ENCODE measurements at places on chromosomes 1 and 21.

DNA sequence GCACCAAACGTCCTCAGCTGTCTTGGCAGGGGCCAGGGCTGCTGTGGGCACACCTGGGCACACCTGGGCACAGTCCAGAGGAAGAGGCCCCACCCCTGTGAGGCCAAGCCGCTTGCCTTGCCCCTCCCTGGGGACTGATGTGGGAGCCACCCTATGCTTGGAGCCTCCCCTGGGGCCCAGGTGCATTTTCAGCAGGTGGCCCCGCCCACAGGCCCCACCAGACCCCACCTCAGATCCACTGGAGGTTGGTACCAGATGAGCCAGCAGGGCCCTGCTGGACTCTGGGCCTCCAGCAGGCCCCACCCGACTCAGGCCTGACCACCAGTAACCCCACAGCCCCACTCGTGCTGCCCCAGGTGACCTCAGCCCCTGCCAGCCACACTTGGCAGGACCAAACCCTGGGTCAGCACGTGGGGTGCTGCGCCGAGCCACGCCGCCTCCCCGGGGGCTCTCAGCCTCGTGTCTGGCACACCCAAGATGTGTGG, 8.8 kb downstream of the SLC19A1 start:
- no peak for DNase-seq

- DNase-seq: no peak
Measured at GRCh38 chr1:116006486-116006964, 30.2 kb downstream of the SLC22A15 start.

- DNase-seq: no peak
Measured at GRCh38 chr1:108877348-108878159, 769 bp downstream of the GPSM2 start.

- DNase-seq: no peak
Measured at GRCh38 chr1:206495011-206495461, 12.3 kb upstream of the RASSF5 start.

GRCh38 chr1:12600880-12601633, 17.0 kb downstream of the DHRS3 start:
- DNase-seq: no peak

GRCh38 chr1:165580931-165581871, 37.4 kb downstream of the LRRC52 start:
- DNase-seq: no peak

- no peak for DNase-seq
Measured at GRCh38 chr21:44924606-44925377, 4.1 kb upstream of the ITGB2 start.

GRCh38 chr21:14245711-14246110, 29.8 kb downstream of the RBM11 start:
- no peak for DNase-seq

DNA sequence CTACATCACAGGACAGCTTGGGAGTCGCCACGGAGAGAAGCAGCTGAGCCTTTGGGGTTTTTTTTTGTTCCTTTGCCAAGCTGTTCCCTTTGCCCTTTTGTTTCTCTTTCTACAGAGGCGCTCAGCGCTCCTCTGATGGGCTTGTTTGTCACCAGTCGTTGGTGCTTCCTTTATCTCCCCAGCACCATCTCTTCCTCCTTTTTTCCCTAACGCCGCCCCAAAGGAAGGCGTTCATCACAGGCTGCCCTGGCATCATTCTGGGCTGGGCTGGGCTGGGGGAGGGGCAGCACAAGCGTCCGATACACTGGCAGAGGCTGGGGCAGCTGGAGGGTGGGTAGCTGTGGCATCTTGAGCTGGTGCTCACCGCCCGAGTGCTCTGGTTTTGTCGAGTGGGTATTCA, 10.5 kb downstream of the IGSF21 start:
- no peak for DNase-seq

GRCh38 chr1:15116966-15117365, 36.6 kb upstream of the TMEM51 start:
- no peak for DNase-seq

DNA sequence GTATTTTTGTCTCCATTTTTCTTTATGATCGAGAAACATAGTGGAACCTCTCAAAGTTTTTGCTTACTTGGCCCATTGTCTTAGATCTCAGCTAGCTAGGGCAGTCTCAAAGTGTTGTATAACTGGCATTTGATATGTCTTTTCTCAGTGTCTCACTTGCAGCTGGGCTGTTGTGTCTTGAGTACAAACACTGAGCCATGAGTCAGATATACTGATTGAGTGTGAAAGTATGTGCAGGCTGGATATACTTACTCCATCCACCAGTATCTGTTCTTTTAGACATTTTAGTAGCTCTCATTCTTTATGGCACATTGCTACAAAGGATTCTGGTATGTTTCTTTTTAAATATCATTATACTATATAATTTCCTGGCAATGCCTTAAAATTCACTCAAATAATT, 14.3 kb upstream of the GPR52 start:
- no peak for DNase-seq

- DNase-seq: no peak
Measured at GRCh38 chr1:167763525-167764220, 41.9 kb downstream of the MPZL1 start.

DNA sequence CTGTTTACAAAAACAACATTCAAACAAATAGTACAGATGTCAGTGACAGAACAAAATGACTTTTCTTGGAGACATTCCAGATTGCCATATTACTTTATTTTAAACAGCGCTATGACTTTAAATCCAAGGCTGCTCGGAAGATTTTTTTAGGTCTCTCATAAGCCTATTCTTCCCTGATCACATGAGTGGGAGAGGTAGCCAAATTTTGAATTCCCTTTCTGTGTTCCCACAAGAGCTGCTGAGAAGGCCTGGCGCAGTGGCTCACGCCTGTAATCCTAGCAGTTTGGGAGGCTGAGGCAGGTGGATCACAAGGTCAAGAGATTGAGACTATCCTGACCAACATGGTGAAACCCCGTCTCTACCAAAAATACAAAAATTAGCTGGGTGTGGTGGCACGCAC, 53.7 kb downstream of the SLC35A3 start:
- DNase-seq: no peak

- DNase-seq: no peak
Measured at GRCh38 chr1:214208460-214208859, 72.5 kb upstream of the SMYD2 start.

- no peak for DNase-seq
Measured at GRCh38 chr1:76048219-76048618, 26.3 kb upstream of the ST6GALNAC3 start.

GRCh38 chr1:203381151-203381751, 30.3 kb upstream of the FMOD start:
- no peak for DNase-seq

GRCh38 chr21:35827004-35827403, 233.3 kb downstream of the SETD4 start:
- DNase-seq: no peak

GRCh38 chr1:77412069-77412819, 130.4 kb downstream of the AK5 start:
- no peak for DNase-seq

DNA sequence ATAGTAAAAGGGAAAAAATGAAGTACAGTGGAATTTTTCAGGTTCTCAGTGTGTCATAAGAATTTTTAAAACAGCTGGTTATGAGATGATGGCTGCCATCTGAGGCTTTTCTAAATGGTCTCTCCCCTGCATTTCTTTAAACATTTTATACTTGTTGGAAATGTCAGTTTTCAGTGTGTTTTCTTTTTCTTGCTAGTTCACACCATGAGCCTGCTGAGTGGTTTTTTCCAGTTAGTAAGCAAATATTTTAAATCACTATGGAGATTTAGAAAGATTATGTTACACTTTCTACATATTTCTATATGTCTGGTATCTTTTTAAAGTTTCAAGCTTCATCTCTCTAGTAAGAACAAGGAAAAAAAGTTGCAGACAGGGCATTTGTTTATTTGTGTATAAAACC, 9.6 kb downstream of the RBM15 start:
- DNase-seq: no peak

DNA sequence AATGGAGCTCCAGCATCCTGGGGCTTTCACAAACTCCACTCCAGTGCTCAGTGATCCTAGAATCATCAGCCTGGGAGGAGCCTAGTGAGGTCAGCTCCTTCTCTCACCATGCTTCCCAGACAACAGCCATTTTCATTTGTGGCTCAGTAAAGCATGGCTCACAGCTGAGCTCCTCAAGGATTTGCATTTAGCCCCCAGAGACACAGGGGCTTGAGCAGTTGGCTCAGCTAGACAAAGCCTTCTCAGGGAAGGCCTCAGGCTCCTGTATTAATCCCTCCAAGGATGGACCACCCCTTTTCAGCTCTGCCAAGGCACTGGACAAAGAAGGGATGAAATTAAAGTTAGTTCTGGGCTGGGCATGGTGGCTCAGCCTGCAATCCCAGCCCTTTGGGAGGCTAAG, 39.5 kb downstream of the ERI3 start:
- no peak for DNase-seq

- DNase-seq: no peak
Measured at GRCh38 chr1:55118651-55119329, 79.4 kb downstream of the PCSK9 start.

GRCh38 chr1:72481420-72481970, 199.2 kb upstream of the NEGR1 start:
- DNase-seq: no peak

DNA sequence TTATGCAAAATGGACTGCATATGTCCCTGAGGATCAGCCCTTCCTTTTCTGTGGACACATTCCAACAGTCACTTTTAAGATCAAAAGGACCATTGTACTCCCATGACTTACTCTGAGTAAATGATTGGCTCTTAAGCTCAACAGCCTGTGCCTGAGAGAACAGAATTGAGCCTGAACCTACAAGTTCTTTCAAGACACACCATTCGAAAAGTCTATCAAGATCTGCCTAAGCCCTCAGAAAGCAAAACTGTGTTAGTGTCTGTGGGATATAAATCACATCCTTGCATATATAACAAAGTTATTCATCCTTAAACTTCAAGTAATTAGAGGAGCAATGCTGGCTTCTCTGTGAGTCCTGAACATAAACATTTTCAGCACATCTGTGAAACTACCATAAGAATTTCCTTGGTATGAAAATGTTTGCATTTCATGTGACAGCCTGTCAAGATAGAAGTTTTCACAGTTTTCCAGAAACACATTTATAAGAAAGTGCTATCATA, 41.6 kb downstream of the PCNX2 start:
- no peak for DNase-seq

GRCh38 chr1:57770772-57771171, 346.9 kb upstream of the DAB1 start:
- no peak for DNase-seq

- no peak for DNase-seq
Measured at GRCh38 chr1:220045356-220046051, 801 bp downstream of the EPRS1 start.
